Lower lobe of right lung (tissue), 2 donors: ENCODE measurements at places on chromosomes 1 and 21.
A peak's percentile ranks its signal among the peaks of the same experiment; 100 is the strongest.

DNA sequence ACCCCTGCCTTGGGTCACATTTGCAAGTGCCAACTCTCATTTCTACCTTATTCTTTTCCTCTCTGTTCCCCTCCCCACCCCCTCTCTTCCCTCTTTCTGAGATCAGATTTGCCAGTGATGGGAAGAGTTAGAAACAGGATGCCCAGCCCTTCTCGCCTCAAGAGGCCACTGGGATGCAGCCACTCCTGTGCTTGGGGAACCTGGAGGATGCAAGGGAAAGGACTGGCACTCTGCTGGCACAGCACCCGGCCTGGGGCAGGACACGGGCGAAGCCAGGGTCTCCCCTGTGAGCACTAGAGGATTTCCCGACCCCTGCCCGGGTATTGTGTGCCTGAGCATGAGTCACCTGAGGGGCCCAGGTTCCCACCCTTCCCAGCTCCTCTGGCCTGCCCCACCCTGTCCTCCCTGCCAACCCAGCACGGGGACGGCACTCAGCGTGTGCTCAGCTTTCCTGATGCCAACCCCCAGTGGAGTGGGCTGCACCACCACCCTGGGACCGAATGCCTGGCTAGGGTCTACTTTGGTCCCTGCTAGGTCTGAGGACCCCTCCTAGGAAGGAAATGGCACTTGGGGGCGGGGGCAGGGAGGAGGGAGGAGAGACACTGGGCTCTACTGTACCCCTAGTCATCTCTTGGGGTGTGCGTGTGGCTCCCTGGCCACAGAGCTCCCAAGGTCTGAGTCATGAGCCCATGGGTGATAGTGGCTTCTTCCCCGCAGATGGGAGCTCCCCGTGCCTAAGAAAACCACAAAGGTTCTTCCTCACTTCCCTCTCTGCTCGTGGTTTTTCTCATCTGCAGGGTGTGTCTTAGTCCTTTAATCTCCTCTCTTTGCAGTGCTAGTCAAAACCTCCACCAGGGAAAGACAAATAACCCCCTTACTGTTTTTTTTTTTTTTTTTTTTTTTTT lies 12.4 kb downstream of the LMNA start:
- peak; percentile 70 for DNase-seq

DNA sequence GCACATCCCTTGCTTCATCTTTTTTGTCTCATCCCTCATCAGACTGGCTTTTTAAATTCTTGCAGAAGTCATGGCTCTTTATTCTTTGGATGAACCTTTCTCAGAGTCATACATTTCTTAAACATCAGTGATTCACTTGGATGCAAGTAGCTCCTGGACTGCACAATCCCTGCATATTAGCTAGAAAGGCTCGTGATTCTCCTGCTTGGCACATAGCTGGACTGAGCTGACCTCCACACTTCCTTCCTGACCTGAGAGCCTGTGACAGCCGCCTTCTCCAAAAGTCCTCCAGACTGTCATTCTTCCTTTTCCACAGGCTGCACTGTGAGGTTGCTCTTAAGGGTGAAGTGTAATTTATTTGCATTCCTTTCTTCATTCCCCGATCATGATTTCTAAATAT lies 109.4 kb downstream of the RGL1 start:
- no peak for DNase-seq

- DNase-seq = no peak
Observed at GRCh38 chr1:215458562-215458961, 108.5 kb upstream of the KCTD3 start.

GRCh38 chr21:40686526-40686925 lies 160.4 kb downstream of the DSCAM start:
- DNase-seq = no peak

GRCh38 chr21:23160914-23161313 lies 2162.7 kb downstream of the NCAM2 start:
- no peak for DNase-seq

DNA sequence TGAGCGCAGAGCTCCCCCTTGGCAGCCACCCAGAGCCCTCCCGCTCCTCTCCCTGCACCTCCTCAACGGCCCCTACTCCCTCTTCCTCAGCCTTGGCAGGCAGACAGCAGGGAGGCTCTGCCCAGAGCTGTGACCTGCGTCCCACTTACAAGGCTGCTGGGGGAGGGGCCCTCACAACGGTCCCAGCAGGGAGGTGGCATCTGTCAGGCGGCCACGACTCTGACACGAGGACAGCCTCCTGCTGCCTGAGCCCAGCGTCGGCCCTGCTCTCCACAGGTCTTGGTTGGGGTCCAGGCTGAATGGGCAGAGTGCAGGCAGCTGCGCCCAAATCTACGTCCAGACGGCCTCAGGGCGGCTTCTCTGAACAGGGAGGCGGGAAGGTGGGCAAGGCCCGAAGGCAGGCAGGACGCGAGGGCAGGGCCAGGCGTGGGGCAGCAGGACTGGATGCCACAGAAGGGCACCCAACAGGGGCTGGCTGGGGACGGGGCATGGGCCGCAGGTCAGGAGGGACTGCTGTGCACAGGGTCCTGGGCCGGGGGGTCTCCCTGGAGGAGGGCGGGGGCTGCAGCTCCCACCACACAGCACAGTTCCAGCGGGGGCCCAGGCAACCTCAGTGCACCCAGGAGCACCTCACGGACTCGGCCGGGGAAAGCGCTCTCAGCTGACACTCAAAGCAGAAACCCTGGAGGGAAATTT lies 7.5 kb downstream of the SLC19A1 start:
- peak; percentile 76 for DNase-seq

GRCh38 chr1:228304766-228305395 lies 97.0 kb downstream of the OBSCN start:
- no peak for DNase-seq

DNA sequence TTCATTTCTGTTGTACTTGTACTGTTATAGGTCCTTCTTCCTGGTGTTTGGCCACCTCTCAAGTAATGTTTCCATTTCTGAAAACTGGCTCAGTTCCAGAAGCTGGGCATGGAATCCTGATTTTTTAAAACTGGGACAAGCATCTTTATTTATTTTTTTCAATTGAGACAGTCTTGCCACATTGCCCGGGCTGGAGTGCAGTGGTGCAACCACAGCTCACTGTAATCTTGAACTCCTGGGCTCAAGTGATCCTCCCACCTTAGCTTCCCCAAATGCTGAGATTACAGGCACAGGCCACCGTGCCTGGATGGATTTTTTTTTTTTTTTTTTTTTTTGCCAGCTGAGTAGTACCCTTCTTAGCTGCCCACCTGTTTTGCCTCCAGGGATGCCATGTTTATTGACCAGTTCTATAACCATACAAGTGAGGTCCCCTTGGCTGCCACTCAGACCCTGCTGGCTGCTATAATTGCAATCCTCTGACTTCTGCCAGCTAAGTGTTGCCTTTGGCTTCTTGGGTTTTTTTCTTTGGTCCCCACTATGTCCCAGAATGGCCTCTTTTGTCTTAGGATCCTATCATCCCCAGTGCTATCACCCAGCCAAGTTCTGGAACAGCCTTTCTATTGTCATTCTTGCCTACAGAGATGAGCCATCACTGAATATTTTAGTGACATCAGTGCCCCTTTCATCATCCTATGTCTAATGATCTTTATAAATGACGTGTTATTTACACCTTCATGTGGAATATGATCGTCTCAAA lies 3.9 kb upstream of the DIP2A start:
- DNase-seq = no peak

DNA sequence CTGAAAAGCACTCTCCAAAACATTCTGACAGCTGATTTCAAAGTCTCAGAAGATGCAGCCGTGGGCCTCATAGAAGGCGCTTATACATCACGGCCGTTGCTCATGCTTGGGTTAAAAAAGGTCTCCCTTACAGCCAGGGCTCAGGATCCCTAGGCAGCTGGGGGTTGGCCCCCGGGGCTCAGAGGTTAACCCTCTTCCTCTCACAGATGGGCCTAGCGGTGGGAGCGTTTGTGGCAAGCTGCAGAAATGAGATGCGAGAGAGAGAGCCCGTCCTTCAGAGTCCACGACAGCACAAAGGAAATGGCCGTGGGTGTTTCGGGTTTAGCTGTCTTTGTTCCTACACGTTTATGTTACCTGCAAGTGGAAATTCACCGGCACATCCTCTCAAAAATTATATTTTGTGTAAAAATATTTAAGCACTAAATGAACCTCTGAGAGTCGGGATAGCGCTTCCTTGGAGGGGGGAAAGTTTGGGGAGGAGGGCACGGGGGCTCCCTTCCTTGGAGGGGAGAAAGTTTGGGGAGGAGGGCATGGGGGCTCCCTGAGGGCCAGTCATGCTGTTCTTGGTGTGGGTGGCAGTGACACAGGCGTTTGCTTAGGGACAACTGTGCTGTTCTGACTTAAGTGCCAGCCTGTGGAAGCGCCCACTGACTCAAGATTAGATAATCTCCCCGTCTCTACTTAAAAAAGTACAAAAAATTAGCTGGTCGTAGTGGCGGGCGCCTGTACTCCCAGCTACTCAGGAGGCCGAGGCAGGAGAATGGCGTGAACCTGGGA lies 20.5 kb upstream of the PRDM15 start:
- no peak for DNase-seq

GRCh38 chr21:25776440-25776839 lies 41.7 kb downstream of the GABPA start:
- DNase-seq = no peak

DNA sequence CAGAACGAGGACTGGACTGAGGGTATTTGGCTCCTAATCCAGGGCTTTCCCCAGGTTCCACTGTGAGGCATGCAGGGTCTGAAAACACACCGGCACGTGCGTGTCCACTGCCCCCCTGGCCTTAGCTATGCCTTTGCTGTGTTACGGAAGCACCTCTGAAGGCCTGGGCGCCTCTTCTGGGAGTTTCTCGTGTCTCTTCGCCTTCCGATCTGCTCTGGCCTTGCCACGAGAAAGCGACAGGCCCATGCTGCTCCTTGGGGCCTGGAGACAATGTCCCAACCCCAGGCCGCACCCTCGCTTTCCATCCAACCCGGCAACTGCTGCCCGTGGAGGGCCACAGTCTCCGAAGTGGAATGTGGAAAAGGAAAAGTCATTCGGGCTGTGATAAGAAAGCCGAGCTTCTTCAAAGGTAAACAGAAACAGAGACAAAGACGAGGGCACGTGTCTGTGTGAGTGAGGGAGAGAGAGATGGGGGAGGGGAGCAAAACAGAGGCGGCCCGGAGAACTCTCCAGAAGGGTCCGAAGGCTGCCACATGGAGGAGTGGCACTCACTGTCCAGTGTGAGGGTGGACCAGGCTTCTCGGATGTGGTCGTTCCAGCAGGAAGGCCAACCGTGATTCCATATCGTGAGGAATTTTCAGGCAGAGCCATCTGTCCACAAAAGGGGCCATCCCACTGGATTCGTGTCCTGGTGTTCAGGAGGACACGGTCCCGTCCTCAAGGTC lies 3.4 kb upstream of the UMODL1 start:
- no peak for DNase-seq

- DNase-seq = no peak
Observed at GRCh38 chr21:36035381-36035791, 24.9 kb downstream of the SETD4 start.

- no peak for DNase-seq
Observed at GRCh38 chr1:167685844-167686243, 35.9 kb upstream of the MPZL1 start.

GRCh38 chr1:246978281-246978680 lies 29.6 kb downstream of the ZNF695 start:
- no peak for DNase-seq

DNA sequence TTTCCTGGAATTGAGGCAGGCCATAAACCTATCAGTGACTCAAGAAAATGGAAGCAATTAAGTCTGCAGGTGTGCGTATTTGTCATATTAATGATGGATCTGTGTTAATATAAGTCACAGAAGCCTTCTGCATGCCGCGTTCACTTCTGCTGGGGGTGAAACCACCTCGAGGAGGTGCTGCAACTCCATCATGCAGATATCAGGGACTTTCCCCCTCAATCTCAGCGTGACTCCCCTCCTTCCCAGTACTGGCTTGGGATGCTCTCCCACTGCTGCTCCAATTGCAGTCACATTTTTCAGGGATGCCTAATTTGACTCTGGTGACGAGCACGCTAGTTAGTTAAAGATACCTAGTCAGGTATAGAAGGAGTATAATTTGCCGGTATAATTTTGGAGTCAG lies 87.5 kb downstream of the ASTN1 start:
- no peak for DNase-seq

GRCh38 chr1:203216274-203217138 lies 13.0 kb downstream of the CHIT1 start:
- no peak for DNase-seq

DNA sequence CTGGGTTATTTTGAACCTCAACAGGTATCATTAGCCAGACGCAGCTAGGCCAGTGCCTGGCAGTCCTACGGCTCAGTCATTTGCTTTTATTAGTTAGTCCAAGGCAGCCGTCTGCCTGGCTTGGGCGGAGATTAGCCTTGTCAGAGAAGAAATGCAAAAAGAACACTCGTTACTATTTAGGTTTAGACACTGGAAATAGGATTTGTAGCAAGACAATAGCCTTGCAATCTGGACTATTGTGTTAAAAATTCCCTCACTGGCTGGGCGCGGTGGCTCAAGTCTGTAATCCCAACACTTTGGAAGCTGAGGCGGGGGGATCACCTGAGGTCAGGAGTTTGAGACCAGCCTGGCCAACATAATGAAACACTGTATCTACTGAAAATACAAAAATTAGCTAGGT lies 11.0 kb upstream of the PRKCZ start:
- no peak for DNase-seq

GRCh38 chr21:34266351-34266750 lies 97.5 kb upstream of the KCNE2 start:
- no peak for DNase-seq

- DNase-seq = no peak
Observed at GRCh38 chr1:87231703-87232367, 96.8 kb upstream of the LMO4 start.

DNA sequence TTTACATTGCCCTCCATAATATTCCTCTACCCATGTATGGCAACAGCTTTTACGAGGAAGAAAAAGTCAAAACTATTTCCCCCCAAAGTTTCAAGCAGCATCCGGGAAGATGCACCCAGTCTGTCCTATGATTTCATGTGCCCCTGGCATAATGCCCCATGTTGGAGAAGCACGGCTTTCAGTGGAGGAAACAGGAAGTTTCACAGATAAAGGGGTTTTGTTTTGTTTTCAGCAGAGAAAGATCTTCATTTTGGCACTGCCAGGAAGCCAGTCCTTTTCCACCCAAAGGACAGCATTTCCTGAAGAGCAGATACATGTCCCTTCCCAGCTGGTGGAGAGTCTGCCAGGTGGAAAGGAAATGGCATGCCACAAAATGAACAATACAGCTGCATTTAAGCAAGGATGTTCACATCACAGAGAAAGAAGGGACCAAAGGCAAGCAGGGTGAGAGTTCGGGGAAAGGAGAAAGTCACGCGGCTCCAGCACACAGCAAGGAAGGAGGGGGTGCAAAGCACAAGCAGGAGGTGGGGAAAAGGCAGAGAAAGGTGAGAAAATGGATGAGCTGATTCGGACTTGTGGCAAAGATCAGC lies 95.3 kb upstream of the HIVEP3 start:
- no peak for DNase-seq

- DNase-seq = no peak
Observed at GRCh38 chr1:16248007-16248436, 11.0 kb upstream of the CPLANE2 start.
